ENCODE measurements at places on chromosomes 16 and 17.

GRCh38 chr17:27621536-27621935 lies 9.5 kb upstream of the LGALS9 start:
- no peak for DNase-seq

- DNase-seq, result no peak
Observed at GRCh38 chr16:8878523-8878911, 3.6 kb upstream of the LITAFD start.

DNA sequence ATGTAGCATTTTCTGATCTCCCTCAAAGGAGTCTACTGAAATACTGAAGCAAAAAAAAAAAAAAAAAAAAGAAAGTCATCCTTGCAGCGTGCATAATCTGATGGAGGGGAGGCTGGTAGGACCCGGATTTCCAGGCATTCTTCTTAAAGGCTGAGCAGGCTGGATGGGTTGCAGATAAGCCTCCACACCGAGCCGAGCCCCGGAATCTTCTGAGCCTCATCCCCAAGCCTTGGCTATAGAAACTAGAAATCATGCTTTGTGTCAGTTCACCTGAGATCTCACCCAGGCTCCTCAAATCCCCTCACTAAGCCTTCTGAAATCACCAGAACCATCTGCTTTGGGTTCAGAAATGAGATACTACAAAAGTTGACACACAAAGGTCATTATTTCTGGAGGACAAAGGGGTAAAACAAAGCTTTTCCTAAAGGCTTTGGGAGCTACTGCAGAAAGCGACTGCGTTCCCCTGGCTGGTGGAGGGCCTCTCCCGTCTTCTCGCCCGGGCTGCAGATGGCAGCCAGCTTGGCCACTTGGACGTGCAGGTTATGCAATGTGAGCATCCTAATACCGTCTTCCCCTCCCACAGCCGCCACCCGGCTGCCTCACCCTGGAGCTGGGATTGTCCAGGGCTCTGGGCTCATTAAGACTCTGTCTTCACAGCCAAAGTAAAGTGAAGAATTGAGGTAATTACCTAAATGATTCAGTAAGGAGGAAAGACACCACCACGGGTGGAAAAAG lies 4.7 kb upstream of the CACNG4 start:
- no peak for DNase-seq

- no peak for DNase-seq
Observed at GRCh38 chr16:1620391-1620790, 8.2 kb downstream of the CRAMP1 start.

GRCh38 chr17:57975044-57975443 lies 13.0 kb downstream of the VEZF1 start:
- DNase-seq, result no peak

GRCh38 chr16:72072514-72073342 lies 9.7 kb downstream of the HPR start:
- DNase-seq, result no peak

GRCh38 chr17:60390925-60391470 lies 935 bp downstream of the USP32 start:
- DNase-seq, result peak; percentile 28

DNA sequence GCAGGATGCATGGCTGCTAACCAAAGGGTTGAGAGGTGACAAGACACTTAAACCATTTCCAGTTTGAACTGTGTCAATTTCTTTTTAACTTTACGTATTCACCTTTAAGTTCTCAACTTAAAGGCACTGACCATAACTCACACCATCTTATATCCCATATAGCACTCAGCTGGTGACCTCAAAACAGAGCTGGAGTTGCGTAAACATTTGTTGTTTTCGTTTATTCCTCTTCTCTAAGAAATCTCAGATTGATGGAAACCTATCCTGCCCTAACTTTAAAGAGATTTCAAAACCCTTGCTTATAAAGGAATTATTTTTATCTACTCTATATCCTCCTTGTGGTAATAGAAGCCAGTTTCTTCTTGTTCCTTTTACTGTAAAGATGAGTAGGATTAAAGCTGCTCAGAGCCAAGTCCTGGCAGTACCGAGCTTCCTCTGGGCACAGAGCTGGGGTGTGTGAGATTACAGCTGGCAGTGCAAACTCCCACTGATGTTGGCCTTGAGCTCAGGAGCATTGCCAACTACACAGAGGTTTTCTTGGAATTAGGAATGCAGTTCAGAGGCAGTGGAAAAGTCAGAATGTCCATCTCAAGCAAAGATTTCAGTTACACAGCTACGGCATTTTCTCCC lies 1.3 kb downstream of the KCTD2 start:
- DNase-seq, result peak; percentile 32

GRCh38 chr16:51708861-51709260 lies 557.8 kb upstream of the SALL1 start:
- no peak for DNase-seq

GRCh38 chr17:42132941-42133340 lies 10.3 kb downstream of the HSPB9 start:
- peak; percentile 87 for DNase-seq

DNA sequence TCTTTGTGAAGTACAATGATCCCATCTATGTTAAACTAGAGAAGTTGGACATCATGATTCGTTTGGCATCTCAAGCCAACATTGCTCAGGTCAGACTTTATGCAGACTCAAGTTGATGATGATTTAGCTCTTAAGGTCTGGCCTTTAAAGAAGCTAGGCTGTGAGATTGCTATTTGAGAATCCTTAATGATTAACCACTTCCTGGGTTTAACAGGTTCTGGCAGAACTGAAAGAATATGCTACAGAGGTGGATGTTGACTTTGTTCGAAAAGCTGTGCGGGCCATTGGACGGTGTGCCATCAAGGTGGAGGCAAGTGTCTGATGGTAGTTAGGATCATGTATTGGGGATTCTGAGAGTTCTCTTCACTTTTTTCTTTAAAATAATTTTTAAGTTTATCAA lies 40.3 kb downstream of the AP2B1 start:
- DNase-seq, result no peak

DNA sequence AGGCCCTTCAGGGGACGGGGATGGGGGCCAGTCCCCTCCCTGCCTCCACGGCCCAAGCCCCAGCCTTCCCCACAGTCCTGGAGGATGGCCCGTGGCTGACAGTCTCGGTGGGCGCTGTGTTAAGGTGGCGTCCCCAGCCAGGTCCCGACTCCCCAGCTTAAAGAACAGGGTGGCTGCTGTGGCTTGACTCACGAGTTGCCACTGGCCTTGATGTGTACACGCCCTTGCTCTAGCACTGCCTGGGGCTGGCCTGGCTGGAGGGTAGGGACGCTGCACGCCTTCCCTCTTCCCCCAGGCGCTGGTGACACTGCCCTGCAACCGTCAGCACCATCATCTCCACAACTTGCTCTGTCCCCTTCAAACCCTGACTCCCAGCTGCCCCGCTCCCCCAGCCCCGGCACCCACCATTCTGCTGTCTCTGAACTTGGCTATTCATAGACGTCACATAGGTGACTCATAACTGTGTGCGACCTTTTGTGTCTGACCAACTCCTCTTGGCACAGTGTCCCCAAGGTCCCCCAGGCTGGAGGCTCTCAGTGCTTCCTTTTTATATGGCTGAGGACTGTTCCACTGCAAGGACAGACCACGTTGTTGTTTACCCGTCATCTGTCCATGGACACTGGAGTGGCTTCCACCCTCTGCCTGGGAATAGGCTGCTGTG lies 6.3 kb downstream of the GNPTG start:
- DNase-seq, result peak; percentile 28

- no peak for DNase-seq
Observed at GRCh38 chr16:72371307-72372086, 199.5 kb upstream of the PMFBP1 start.

DNA sequence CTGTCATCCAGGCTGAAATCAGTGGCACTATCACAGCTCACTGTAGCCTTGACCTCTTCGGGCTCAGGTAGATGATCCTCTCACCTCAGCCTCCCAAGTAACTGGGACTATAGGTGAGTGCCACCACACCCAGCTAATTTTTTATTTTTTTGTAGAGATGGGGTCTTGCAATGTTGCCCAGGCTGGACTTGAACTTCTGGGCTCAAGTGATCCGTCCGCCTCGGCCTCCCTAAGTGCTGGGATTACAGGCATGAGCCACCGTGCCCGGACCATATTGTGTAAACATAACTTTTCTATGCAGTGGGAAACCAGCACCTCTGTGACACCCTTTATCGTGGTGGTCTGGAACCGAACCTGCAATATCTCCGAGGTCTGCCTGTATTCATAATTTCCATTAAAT lies 11.2 kb upstream of the CSF3 start:
- no peak for DNase-seq

DNA sequence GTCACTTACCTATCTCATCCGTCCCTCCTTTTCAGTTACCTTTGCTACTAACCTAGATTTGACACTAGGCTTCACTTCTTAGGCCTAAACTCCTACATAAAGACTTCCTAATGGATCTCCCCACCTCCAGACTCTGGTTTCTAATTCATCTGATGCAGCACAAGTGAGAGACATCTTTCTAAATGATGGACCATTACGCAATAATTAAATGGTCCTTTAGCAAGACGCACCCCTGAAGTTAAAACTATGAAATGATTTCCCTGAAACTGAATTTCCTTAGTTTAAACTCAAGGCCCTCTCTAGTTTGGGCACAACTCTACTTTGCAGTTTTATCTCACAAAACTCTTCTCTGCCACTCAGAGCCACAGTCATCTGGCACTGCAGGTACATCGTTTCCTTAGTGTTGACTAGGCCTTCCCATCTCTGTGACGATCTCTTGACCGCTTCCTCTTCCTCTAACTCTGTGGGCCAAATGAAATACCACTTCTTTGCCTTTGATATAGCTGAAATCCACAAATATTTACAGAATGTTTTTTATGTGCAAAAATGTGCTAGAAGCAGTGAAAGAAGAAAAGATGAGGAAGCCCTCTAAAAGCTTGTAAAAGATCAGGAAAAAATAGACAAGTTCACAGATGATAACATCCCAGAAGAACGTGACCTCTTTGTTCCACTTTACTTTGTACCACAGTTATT lies 3.3 kb downstream of the SYNRG start:
- peak; percentile 24 for DNase-seq

DNA sequence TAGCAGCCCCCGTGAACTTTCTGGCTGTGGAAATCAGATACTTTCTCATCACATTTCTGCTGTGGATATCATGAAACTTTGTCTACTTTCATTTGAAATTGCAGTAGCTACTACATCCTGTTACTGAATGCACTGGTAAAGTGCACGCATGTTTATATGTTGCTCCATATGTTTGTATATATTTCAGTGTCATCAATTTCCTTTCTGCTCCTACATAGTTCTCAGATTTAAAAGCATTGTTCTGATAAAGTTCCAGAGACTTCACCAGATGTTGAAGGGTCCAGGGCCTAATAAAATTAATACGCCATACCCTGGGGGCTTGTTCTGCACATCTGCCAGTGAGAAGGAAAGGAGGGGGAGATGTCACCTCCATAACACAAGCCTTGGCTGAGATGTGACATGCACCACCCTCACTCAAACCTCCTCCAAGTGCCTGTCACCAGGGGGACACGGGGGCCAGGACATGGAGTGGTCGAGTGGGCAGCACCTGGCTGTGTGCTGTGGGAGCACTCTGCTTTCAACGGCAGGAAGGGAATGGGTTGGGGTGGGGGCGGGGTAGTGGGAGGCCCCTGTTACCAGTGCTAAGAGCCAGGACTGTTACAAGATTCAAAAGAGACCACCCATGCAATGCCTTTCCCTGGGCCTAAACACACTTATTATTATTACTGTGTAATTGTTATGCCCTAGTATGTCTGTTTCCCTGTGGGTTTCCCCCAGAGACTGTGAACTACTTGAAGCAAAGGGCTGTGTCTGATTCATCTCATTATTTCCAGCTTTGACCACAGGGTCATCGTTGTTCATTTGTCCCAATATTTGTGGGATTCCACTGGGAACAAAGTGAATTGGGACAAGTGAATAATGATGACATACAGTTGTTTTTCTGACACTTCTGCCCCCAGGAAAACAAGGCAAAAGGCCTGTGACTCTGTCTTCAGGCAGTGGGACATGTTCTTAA lies 193.4 kb downstream of the FOXL1 start:
- no peak for DNase-seq

- DNase-seq, result no peak
Observed at GRCh38 chr17:8968503-8968902, 3.0 kb upstream of the PIK3R5 start.

- no peak for DNase-seq
Observed at GRCh38 chr16:77443357-77444146, 8.7 kb upstream of the ADAMTS18 start.

GRCh38 chr17:82018152-82018988 lies 4.3 kb downstream of the CENPX start:
- DNase-seq, result no peak

DNA sequence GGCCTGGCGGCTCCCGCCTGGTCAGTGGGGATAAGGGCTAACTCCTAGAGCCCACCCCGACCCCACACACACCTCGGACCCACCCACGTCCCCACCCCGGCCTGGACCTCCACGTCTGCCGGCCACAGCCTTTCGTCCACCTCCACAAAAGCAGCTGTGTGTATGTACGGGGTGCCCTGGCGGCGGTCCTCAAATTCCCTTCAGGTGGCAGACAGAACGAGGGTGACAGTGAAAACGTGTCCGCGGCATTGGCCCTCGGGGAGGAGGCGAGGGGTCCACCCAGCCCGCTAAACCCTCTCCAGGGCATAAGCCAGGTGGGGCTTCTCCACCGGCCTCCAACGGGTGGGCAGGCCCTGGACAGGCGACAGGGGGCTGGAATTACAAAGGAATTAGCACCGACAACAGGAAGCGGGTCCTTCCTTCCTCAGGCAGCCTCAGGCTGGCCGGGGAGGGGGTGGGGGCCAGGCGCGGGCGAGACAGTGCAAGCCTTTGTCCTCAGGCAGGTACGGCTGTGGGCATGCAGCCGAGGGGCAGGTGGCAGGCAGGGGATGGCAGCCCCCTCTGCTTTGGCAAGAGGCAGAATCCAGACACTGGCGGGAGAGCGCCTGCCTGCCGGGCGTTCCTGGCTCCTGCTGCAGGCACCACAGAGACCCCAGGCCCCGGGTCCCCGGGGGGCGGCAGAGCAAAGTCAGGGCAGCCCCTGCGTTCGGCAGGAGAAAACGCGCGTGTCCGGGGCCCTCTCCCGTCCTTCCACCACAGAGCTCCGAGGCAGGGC lies 12.3 kb upstream of the PITPNA start:
- no peak for DNase-seq

DNA sequence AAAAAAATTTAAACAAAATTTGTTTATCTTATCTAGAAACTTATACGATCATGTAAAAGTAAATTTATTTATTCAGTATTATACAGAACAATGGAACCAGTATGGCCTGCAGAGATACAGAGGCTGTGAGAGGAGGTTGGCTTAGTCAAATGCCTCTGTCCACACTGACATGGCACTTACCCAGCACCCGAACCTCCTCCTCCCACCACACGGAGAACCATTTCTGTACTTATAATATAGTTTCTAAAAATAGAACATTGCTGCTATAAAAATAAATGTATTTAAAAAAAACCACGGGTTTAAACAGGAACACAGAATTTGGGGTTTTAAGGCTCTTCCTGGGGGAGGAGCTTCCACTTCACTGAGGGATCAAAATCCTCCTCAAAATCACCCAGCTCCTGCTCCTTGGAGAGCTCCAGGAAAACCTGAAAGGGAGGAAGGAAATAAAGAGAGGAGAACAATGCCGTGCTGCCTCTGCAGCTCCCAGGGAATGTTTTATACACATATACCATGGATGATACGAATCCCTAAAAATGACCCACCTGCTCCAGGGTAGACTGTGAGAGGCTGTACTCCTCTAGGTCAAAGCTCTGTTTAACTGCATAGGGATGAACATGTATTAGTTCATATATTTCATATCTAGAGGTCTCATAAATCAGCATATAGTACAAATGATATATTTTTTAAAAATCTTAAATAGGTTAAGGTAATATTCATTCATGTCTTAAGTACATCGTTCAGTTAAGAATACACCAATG lies 87.3 kb downstream of the ABCA8 start:
- DNase-seq, result no peak

Measured in inflammatory macrophage treated with lipopolysaccharide for 4 hours (primary cell).